Amygdala (tissue), 56 donors: ENCODE measurements at places on chromosomes 5 and 9.

DNA sequence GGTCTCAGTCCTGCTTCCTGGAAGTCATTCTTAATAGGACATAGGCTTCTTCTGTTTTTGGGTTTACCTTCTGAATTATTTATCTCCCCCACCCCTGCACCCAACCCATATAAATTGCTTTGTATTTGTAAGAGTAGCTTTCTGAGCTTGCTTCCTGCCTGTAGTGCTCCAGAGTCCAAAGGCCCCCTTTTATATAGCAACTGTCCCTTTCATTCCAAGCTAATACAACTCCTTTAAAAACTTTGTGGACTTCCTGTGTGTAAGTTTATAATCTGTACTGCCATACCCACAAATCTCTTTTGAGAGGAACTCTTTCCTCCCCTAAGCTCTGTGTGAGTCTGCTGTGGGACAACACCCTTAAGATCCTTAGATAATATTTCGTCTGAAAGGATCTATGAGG, 7.8 kb downstream of the JAK2 start:
- no peak for DNase-seq

GRCh38 chr5:6745706-6746222, 32.5 kb downstream of the TENT4A start:
- DNase-seq, result no peak

GRCh38 chr5:81838307-81838906, 87.5 kb upstream of the SSBP2 start:
- DNase-seq, result no peak

DNA sequence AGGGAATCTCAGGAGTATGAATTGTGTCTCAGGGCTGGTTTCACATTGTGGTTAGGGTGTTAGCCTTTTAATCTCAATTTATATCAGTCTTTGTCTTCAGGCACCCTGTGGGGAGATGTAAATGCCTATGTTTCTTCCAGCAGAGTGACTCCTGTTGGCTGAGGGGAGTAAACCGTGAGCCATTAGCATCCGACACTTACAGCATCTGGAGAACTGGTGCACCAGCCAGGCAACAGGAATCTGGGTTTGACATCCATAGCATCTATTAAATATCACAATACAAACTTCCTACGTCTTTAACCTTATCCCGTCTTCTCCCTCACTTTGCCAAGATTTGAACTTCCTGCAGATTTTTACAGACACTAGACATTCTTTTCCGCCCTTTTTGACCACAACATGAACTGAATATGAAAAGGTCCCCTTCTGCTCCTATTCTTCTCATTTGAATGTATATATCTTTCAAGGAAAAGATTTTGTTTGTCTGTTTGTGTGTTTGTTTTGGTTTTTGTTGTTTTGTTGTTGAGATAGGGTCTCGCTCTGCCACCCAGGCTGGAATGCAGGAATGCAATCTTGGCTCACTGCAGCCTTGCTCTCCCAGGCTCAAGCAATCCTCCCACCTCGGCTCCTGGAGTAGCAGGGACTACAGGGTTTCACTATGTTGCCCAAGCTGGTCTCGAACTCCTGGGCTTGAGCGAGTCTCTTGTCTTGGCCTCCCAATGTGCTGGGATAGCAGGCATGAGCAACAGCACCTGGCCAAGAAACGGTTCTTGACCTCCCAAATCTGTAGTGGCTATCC, 626.2 kb downstream of the TLR4 start:
- no peak for DNase-seq

DNA sequence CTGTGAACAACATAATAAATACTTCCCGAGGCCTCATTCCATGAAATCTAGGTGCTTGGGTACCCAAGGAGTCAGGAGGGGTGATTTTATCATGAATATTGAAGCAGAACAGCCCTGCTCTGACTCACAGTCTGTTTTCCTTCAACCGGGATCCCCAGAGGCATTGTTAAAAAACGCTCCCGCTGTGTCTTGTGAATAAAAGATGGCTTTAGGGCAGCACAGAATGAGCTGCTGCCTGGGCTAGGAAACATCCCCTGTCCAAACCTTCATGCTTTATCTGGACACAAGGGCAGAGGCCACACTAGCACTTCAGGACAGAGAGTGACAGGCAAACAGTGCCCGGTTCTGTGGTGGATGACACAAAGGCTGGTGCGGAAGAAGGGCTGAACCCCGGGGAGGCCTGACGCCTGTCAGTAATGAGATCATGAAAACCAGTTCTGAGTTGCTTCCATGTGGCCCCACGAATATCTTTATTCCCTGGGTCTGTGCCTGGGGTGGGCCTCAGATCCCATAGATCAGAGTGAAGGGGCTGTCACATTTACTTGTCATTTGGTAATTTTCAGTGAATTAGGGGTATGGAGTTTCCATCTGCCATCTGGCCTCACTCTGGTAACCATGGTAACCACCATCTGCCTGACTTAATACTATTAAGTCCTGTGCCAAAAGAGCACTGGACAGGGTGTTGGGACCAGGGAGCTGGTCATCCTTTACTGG, 2.6 kb downstream of the IGFBPL1 start:
- no peak for DNase-seq

DNA sequence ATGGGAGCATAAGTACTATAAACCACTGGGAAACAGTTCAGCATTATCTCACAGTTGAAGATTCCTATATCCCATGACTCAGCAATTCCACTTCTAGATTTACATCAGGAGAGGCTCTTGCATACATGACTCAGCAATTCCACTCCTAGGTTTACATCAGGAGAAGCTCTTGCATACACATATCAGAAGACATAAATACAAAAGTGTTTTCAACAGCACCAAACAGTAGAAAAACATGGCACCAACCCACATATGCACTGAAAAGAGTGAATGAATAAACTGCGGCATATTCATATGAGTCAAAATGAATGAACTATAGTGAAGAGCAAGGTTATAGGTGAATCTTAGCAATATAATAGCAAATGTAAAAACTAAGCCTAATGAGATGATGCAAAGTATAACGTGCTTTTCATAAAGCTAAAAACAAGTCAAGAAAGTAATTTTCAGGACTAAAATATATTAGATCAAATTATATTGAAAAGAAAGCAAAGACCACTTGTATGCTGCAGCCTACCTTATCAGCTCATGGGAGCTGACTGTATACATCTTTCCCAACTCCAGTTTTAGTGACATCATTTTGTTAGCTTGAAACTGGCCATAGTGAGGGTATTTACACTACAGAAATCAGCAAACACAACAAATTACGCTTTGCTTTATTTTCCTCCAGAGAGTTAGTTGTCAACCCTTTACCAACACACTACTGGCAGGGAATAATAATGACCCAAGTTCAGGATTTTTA, 95.8 kb downstream of the ANKRD18B start:
- DNase-seq, result no peak

DNA sequence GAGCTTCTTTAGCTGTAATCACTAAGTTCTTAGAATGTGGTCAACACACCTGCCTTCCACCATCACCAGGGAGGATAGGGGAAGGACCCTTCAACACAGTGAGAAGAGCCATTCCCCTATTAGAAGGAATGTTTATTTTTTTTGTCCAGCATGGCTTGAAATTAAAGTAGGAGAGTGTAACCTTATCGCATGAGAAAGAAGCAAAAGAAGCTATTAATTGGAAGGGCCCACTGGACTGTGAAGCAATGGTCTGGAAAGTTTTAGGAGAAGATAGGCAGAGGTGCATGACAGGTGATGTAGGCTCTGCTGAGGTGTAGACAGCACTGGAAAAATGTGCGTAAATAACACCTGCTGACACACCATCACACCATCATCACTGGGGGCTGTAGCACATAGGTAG, 1526.0 kb downstream of the MAT2B start:
- DNase-seq, result no peak

- DNase-seq, result no peak
These were observed 610 bp downstream of the MSMP start for GRCh38 chr9:35753466-35753865.

GRCh38 chr9:81680506-81680905, 8.8 kb downstream of the TLE1 start:
- DNase-seq, result no peak

GRCh38 chr9:79885093-79885857, 313.5 kb downstream of the TLE4 start:
- no peak for DNase-seq
